T1000 (cell line): ENCODE measurements at places on chromosomes 16 and 17.

DNA sequence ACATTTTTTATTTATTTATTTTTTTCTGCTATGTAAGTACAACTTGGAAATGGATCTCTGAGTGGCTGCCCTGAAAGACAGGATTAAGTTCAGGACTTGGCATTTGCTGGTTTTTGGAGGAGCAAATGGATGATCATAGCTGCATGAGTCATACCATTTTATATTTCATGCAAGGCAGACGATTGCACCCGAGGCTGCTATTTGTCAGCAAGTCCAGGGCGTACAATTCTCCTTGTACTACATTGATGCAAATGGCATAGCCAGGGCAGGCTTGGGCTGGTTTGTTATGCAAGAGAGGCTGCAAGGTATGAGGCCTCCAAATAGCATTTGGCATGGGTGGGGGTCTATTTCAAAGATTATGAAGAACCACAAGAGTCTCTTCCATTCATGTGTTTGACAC is 81.2 kb upstream of the CACNG3 start:
- DNase-seq = no peak

DNA sequence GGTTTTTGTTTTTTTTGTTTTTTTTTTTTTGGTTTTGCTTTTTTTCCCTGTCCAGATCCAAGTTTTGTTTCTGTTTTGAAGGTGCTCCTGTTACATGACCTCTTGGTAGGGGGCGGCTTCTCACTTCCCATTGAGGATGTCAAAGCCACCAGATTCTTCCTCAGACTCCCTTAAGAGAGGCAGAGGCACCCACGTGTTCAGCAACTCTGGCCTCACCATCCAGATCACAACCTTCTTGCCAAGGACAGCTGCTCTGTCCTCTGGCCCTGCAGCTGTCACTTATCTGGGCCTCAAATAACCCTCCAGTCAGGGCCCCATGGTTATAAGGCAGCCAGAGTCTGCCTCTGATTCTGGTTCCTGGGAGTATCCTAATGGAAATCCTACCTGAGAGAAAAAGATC is 208.5 kb downstream of the STX8 start:
- no peak for DNase-seq

- DNase-seq = no peak
Measured at GRCh38 chr17:82371333-82372248, at the start of gene UTS2R. Gene UTS2R (plus strand): TSS chr17:82371765. CDS start chr17:82374325, 2,560 bp downstream.

GRCh38 chr17:40320756-40321523 is 12.0 kb downstream of the RARA start:
- DNase-seq = no peak

- peak; percentile 65 for DNase-seq
Measured at GRCh38 chr16:81645266-81645694, 133.8 kb upstream of the PLCG2 start.
